Suppressor macrophage (primary cell): ENCODE measurements at places on chromosomes 1 and 21.

DNA sequence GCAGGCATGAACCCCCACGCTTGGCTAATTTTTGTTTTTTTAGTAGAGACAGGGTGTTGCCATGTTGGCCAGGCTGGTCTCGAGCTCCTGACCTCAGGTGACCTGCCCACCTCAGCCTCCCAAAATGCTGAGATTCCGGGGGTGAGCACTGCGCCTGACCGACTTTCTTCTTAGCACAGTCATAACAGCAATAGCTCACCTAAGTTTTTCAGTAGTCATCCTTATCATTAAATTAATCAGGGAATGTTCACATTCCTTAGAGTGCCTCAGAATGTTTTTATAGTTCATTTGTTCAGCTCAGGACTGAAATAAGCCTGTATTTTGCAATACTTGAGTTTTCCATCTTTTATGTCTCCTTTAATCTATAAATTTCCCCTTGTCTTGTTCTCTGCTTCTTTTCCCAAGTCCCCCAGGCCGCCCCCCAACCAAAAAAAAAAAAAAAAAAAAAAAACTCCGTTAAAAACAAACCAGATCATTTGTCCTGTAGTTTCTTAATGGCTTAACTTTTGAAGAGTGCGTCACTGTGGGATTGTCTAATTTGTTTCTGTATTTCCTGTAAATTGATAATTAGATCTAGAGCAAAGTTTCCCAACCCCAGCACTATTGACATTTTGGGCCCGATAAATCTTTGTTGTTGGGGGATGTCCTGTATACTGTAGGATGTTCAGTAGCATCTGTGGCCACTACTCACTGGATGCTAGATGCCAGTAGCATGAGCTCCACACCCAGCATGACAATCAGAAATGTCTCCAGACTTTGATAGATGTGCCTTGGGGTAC, 120.7 kb downstream of the ITSN1 start:
- DNase-seq, result no peak

- no peak for DNase-seq
Observed at GRCh38 chr1:151829352-151830046, 2.1 kb downstream of the RORC start.

GRCh38 chr1:229305392-229305791, 34.5 kb downstream of the RAB4A start:
- DNase-seq, result no peak

DNA sequence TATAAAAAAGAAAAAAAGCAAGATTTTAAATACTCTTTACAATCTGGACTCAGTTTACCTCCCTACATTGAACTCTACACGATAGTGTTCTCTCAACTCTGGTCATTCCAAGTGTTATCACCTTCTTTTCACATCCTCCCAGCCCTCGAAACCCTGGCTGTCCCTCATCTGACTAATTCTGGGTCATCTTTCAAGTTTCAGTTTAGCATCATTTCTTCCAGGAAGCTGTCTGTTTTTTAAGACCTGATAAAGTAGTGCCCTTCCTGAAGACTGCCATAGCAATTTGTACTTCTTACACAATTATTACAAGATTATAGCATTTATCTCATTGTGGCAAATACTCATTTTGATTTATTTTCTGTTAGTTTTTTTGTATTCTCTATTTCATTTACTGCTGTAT, 1.2 kb downstream of the ALG14 start:
- DNase-seq, result no peak

GRCh38 chr21:34362136-34362444, 1.7 kb upstream of the KCNE2 start:
- no peak for DNase-seq
